ENCODE measurements at places on chromosomes 1 and 21.

DNA sequence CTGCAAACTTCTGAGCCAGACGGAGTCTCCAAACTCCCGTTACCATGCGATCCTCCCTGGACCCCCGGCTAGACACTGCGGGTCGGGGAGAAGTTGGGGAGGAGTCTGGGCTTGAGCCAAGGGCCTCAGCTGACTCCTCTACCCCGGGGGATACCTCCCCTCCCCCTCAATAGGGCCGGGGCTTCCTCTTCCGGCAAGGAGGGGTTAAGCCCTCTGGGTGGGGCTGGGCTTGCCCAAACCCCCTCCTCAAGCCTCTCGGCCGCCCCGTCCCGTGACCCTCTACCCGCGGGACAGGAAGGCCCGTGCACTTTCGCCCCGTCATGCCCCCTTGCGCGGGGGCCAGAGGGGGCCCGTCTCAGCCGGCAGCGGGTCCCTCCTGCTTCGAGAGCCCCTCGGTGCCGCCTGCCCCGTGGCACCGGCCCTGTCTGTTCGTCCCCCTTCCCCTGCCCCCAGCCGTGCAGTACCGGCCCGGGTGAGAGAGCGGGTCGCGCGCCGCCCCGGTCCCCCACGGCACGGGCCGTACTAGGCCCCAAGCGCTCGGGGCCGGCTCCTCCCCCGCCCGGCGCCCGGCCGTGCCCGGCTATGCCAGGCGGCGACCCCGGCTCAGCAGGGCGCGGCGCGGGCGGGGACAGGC is 652 bp downstream of the ARL8A start:
- DNase-seq = peak; percentile 49

DNA sequence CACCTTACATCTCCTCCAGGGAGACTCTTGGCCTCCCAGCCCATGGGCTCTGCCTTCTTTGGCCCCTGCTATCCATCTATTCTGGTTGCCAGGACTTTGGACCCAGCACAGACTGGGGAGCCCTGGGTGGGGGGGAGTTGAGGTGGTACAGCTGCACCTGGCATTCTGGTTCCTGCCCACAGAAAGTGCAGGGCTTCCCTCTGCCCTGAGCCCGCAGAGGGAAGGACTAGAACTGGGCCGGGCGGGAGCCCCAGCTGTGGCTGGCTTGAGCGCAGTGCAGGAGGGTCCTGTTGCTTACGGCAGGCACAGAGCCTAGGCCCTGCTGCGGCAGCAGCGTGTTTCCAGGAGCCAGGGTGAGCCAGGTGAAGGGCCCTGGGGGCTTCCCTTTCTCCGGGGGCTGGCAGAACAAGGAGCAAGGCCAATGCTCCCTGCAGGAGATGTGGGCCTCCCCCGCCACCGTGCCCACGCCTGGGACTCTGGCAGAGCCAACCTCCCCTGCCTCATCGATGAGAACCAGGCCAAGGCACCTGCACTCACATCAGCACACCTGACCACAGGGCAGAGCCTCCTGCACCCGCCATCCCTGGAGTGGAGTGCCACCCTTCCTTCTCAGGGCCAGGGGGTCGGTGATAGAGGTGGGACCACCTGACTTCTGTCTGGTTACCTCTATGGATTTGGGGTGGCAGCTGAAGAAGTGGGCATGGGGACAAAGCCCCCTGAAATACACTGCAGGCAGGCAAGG is 16.1 kb downstream of the PARS2 start:
- no peak for DNase-seq

GRCh38 chr1:170214117-170215032 is 68.6 kb downstream of the NTMT2 start:
- no peak for DNase-seq

- no peak for DNase-seq
Observed at GRCh38 chr1:246526380-246526779, 19.3 kb upstream of the SMYD3 start.

- no peak for DNase-seq
Observed at GRCh38 chr1:161266202-161266601, 7.7 kb downstream of the PCP4L1 start.

DNA sequence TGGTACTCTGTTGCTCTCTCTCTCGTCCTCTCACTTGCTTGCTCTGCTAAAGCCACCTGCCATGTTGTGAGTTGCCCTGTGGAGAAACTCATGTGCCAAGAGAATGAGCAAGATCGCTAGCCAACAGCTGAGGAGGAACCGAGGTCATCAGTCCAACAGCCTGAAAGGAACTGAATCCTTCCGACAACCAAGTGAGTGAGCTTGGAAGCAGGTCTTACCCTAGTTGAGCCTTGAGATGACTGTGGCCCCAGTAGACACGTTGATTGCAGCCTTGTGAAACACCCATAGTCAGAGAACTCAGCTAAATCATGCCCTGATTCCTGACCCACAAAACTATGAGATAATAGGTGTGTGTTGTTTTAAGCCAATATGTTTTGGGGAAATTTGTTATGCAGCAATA is 48.1 kb upstream of the BACH1 start:
- no peak for DNase-seq

DNA sequence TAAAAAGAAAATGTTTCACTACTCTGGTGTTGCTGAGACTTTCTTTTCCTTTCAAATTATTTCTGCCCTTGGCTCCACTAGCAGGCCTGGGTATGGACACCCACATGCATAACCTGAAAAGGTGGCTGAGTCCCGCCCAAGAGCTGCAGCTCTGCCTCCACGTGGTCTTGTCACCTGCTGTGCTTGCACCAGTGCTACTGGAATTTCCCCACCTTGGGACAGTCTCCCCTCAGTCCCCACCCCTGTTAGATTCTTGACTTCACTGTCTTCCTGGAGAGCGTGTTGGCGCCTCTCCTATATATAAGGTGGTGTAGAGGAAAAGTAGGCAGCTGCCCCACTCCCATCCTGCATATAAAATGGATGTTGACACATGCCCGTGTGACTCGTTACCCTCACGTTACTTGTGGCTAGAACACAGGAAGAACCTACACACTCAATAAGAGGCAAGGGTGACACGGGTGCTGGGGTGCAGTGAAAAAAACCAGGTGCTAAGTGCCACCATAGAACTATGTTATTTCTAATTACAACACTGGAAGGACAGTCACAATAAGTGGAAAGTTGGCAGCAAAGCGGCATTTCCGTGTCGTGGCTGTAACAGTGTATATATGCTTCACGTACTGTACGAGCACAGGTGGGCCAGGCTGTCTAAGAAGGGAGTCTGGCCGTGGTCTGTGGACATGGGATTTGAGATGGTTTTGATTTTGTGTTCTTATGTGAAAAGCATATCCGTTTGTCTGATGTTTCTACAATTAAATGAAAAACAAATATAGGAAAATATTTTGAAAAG is 61.0 kb downstream of the POFUT2 start:
- peak; percentile 9 for DNase-seq

DNA sequence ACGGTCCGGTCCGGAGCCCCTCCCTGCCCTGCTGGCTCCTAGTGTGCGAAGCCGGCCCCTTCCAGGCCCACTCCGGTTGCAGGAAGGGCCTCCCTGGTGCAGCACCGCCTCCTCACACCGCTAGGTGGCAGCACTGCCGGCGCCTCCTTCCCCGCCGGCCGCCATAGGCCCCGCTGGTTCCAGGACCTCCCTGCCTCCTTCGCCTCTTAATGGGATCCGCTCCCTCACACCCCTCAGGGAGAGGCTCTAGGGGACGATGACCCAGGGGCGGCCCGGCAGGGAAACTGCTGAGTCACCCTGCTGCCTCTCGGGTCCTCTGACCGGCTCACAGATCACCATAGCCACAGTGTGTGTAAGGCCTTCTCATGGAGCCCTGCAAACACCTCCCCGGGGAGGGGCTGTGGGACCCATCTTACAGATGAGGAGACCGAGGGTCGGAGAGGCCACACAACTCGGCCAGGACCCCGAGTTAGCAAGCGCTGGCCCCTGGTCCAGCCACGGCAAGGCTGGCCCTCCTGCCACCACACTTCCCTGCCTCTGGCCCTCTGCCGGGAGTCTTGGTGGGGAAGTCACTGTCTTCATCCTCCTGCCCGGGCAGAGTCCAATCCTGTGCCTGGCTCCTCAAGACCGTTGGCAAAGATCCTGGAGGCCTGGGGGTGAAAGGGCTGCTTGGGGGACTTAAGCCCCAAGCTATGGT is 1.6 kb upstream of the AJAP1 start:
- DNase-seq = peak; percentile 33

DNA sequence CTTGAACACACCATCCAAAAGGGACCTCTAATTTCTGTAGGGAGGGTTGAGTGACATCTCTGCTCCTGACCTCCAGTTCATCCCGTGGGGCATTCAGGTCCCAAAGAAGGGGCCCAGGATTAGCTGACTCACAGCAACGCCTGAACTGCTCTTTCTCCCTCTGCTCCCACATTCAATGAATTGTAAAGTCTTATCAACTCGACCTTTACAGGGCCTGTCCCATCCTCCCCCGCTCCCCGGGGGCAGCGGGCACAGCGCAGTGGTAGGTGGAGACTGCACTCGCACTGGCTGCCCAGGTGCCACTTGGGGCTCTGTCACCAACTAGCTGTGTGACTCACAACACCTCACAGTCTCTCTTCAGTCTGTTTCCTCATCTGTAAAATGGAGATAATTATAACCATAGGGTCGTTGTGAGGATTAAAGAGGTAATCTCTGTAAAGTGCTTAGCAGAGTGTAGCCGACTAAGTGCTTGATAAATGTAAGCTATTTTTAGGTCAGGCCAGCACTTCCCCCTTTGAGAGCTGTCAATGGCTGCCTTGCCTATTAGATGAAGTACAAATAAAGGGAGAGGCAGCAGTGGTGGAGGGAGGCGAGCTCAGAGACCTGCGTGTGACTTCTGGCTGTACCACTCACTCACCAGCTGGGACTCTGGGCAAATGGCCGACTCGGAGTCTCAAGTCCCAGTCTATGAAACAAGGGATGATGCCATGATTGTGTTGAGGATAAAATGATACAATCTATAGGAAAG is 637 bp upstream of the MYBPHL start:
- DNase-seq = peak; percentile 48

GRCh38 chr1:78651241-78651640 is 1.6 kb downstream of the IFI44 start:
- no peak for DNase-seq

DNA sequence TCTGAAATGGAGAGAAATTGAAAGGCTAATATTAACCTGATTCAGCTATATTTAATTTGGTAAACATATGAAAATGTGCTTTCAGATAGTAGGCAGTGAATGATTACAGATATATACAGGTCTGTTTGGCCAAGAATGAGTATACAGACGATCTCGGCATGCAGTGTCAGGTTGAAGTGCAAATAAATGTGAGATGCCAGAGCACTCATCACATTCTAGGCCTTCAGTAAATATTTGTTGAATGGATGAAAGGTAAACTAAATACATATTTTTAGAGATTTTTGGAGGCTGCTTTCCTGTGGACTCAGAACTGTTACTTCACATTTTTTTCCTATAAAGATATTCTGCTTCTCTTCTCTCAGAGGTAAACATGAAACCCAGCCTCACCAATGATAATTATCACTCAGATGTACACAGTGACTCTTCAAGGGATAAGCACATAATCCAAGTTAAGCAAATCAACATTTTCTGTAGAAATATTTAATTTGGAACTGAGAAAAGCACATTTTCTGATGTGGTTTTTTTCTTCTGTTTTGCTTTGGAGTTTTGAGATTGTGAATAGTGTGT is 702.9 kb downstream of the BRINP3 start:
- no peak for DNase-seq

DNA sequence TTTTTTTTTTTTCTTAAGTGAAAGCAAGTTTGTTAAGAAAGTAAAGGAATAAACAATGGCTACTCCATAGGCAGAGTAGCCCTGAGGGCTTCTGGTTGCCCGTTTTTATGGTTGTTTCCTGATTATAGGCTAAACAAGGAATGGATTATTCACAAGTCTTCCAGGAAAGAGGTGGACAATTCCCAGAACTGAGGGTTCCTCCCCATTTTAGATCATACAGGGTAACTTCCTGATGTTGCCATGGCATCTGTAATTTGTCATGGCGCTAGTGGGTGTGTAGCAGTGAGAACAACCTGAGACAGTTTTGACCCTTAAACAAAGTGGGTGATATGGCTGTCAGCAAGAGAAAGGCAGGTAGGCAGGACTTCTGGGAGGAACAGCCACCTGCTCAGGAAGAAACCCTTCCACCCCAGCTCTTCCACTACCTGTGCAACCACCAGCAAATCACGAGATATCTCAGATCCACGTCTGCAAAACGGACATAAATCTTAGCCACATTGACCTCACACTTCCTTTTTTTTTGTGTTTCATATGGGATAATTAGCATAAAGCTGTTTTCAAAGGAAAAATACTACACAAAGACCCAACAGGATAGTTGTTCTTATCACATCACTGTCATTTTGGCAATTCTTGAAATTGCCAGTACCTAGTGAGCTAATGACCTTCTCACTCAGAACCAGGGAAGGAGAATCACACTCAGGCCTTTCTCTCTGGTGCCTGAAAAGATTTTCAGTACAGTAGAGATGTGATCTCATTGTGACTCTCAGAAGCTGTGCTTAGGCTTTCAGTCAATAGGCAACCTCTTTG is 34.8 kb upstream of the DUSP10 start:
- no peak for DNase-seq

GRCh38 chr1:230301322-230301721 is 124.8 kb downstream of the PGBD5 start:
- peak; percentile 18 for DNase-seq

GRCh38 chr1:245168086-245168485 is 13.3 kb downstream of the KIF26B start:
- no peak for DNase-seq

- no peak for DNase-seq
Observed at GRCh38 chr1:54359393-54360162, 46.6 kb downstream of the SSBP3 start.

- DNase-seq = no peak
Observed at GRCh38 chr1:42938645-42939615, 19.7 kb downstream of the SLC2A1 start.

DNA sequence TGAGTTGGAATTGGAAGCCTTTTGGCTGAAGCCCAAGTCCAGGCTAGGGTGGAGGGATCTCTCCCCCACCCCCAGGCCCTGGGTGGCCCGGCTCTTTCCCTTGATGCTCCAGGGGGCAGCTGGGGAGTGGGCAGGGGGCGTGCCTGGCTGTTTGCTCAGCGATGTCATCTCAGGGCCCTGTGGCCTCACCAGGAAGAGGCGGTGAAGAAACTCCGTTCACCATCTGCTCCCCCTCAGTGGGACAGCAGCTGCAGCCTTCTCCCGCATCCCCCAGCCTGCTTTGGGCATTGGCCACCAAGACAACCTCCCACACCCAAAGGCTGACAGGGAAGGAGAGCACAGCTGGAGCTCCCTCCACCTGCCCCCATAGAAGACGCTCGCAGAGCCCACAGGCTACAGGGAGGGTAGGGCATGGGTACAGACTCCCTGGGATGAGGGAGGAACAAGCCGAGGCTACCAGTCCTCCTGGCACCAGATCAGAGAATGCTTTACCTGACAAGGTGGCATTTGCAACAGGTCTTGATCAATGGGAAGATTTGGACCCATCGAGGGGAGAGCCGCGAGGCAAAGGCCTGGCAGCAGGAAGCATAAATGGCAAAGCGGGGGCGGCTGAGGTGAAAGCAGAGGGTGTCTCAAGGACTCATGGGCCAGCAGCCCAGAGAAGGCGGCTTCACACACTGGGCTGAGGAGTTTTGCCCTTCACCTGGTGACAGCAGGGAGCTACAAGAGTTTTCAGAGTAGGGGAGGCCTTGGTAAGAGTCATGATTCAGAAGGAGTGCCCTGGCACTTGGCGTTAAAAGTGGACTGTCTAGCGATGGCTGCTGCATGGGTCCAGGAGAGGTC is 6.5 kb upstream of the GUCA2A start:
- peak; percentile 43 for DNase-seq

GRCh38 chr21:23837564-23837963 is 1769.7 kb downstream of the MRPL39 start:
- DNase-seq = peak; percentile 7

All from NCI-H1417 (cell line).